ENCODE measurements at places on chromosomes 2 and 18.

GRCh38 chr2:10202131-10202665 lies 79.7 kb downstream of the RRM2 start:
- DNase-seq: no peak

DNA sequence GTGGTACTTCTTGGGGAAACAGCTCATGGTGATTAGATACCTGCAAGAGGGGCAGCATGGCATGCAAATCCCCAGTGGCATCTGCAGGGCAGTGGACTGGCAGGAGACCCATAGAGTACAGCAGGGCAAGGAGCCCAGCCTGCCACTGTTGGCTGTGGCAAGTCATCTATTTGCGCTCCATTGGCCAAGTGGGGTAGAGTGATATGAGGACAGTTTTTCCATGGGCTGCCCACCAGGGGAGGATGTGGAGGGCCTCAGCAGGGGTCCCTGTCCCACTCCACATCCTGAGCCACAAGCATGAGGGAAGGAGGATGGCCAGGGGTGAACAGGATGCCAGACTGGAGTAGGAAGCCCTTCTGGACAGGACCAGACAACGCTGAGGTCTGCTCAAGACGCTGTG lies 50.9 kb upstream of the OTOF start:
- DNase-seq: no peak

DNA sequence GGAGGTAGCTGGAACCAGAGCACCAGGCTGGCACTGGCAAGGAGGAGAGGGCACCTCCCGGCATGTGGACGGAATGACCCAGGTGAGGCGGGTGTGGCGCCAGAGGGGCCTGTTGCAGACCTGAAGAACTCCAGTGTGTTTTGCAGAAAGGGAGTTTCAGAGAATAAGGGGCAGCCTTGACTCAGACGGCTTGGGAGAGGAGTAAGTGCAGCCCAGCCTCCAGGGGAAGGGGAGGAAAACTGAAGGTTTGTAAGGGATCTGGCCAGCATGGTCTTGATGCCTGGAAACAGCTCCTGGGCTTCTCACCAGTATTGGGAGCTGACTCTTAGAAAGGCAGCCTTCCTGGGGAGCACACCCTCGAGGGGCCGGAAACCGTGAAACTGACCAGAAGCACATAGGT lies 101.1 kb downstream of the AGAP1 start:
- DNase-seq: no peak

DNA sequence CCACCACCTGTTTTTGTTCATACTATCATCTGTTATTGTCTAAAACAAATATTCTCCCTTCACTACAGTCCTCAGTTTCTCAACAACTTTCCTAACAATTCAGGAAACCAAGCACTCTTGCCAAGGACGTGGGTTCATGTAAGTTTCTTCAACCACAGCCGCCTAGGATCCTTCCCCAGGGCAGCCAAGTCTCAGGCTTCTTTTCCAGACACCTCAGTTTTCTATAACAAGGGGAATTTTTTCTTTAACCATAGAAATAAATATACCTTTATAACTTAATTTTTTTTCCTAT lies 39.4 kb upstream of the AGPS start:
- no peak for DNase-seq

DNA sequence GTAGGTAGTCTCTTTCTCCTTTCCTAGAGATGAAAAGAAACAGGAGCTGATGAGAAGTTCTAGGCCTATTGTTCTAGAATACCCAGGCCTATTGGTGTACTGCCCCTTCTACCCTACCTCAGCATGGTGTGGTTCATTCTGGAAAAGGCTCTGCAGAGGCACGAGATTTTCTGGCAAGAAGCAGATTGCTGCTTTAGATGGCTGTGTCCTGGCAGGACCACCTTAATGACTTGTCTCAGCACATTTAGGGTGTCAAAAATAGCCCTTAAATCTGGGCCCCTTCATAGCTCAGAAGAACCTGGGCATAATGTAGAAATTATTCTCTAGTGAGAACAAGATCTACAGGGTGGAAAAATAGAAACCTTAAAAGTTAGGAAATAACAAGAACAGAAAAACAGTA lies 87.9 kb downstream of the BCL2L11 start:
- DNase-seq: no peak

- no peak for DNase-seq
Observed at GRCh38 chr18:23227726-23228070, 92.4 kb downstream of the CABLES1 start.

GRCh38 chr2:38185012-38185491 lies 109.1 kb upstream of the CYP1B1 start:
- no peak for DNase-seq

GRCh38 chr2:159913900-159914299 lies 115.9 kb upstream of the CD302 start:
- no peak for DNase-seq

- no peak for DNase-seq
Observed at GRCh38 chr2:168255866-168256265, 8.5 kb upstream of the STK39 start.

- DNase-seq: no peak
Observed at GRCh38 chr2:232876161-232876977, 6.3 kb downstream of the SNORC start.

- no peak for DNase-seq
Observed at GRCh38 chr2:95040426-95040825, 14.9 kb downstream of the MAL start.

GRCh38 chr18:79611040-79611681 lies 68.4 kb upstream of the CTDP1 start:
- no peak for DNase-seq

DNA sequence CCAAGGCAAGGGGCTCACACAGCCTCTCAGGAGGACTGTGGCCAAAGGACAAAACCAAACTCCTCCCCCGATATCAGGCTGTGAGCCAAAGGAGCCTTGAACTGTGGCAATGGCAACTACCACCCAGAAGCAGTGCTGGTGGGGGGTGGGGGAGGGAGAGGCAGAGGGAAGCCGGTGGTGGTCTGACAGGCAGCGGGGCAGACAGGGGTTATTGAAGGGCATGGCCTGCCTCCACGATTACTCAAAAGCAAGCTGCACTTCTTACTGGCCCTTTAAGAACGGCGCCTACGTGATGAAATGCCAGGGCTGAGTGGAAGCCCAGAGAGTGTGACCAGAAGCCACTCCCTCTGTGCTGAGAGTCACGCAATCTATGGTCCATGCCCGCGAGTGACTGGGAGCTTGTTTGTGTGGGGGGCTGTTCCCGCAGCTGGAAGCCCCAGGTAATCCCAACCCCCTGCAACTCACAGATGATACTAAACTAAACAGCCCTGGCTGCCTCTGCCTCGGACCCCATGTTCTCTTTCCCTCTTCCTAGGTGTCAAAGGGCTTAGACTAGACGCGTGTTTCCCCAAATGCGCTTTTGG lies 128.2 kb upstream of the CXCR4 start:
- DNase-seq: no peak

GRCh38 chr18:48751727-48752468 lies 198.9 kb downstream of the SMAD7 start:
- no peak for DNase-seq

GRCh38 chr2:232203166-232203891 lies 175.2 kb upstream of the ALPP start:
- no peak for DNase-seq

DNA sequence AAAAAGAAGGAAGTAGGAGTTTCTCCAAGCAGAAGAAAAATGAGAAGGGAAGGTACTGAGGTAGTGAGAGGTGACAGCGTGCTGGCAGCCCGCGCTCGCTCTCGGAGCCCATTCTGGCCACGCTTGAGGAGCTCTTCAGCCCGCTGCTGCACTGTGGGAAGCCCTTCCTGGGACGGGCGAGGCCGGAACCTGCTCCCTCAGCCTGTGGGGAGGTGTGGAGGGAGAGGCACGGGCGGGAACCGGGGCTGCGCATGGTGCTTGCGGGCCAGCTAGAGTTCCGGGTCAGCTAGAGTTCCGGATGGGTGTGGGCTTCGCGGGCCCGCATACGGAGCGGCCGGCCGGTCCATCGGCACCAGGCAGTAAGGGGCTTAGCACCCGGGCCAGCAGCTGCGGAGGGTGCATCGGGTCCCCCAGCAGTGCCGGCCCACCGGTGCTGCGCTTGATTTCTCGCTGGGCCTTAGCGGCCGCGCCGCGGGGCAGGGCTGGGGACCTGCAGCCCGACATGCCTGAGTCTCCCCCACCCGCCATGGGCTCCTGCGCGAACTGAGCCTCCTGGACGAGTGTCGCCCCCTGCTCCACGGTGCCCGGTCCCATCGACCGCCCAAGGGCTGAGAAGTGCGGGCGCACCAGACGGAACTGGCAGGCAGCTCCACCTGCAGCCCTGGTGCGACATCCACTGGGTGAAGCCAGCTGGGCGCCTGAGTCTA lies 11.1 kb upstream of the CYS1 start:
- DNase-seq: no peak

DNA sequence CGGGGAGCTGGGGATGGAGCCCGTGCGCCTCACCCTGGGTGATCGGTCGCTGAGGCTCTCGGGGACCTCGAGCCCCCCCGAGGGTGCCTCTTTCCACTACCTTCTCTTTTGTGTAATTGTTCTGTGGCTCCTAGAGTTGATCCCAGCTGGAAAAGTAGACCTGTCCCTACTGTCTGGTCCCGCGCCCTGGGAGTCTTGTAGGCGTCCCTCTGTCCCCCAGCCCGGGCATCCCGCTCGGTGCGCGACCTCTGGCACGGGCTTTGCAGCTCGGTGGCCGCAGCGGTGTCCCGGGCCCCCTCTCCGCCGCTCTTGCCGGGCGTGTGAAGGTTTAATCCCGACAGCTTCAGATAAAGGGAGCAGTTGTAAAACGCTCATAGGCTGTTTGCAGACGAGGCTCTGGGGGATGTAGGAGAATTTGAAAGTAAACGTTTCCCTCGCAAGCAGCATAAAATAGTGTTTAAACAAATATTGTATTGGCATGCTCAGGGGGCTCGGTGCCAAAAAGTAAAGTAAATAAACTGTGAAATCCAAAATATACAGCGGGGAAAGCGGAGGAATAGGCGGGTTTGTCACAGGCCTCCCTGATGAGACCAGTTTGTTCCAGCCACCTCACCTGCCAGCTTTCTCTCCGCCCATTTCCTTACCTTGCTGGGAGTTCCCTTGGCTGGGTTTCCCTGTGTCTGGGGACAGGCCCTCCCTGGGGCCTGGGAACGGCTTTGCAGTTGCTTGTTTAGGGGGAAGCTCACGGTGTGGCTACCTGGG lies 1.9 kb downstream of the GLI2 start:
- DNase-seq: no peak

GRCh38 chr2:48205137-48205798 lies 299.0 kb upstream of the FBXO11 start:
- no peak for DNase-seq

DNA sequence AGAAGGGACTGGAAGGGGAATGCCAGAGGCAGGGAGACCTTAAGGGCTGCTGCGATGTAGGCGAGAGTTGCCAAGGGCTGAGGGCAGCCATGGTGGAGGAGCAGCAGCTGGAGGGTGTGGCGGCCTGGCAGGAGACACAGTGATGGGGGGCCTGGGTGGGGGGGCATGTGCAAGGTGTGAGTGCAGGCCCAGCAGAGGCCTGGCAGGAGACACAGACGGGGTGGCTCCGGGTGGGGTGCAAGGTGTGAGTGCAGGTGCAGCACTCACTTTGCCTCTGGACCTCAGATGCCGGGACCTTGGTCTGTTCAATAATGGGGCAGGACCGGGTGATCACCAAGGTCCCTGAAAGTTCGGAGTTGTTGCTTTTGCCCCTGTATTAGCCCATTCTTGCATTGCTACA lies 76.2 kb upstream of the ODC1 start:
- no peak for DNase-seq

DNA sequence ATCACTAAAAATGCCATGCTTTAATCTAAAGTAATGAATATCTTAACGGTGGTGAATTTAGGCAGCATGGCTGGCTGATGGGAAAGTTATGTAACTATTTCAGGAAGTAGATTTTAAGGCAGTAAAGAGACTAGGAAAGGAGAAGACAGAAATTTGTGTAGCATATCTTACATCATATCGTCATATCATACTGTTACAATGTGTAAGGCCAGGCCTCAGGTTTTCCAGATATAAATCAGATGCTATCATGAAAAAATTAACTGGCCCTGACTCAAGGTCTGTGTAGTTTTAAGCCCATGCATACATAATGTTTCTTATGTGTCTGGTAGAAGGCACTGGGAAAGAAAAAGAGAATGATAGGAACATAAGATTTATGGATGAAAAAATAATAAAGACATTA lies 8.9 kb upstream of the FAP start:
- no peak for DNase-seq

- no peak for DNase-seq
Observed at GRCh38 chr18:75010278-75010677, 198.7 kb downstream of the PTGR3 start.

- no peak for DNase-seq
Observed at GRCh38 chr2:204971206-204971907, 426.1 kb downstream of the PARD3B start.

- DNase-seq: no peak
Observed at GRCh38 chr2:9668687-9669345, 38.0 kb upstream of the YWHAQ start.

GRCh38 chr2:28538134-28538533 lies 42.3 kb downstream of the PLB1 start:
- DNase-seq: no peak

DNA sequence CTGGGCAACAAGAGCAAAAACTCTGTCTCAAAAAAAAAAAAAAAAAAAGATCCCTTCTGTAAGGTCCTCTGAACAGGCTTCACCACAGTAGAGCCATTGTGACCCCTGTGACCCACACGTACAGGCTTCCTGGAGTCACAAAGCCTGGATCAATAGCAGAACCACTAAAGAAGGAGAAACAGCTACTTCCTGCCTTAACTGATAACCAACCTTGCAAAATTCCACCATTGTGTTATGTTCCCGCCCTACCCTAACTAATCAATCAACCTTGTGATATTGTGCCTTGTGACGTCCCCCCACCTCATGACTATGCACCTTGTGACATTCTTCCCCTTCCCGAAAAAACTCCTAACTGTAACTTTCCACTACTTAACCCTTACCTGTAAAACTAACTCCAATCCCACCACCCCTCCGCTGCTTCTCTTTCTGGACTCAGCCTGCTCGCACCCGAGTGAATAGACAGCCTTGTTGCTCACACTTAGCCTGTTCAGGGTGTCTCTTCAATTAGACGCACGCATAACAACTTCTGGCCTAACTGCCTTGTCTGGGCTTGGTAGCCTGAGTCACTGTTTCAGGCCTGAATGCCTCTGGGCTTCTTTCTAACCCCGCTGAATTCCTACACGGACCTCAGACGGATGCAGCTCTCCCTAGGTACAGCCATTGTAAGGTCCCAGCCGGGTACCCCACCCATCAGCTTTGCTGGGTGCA lies 13.9 kb downstream of the SCYGR8 start:
- DNase-seq: no peak

DNA sequence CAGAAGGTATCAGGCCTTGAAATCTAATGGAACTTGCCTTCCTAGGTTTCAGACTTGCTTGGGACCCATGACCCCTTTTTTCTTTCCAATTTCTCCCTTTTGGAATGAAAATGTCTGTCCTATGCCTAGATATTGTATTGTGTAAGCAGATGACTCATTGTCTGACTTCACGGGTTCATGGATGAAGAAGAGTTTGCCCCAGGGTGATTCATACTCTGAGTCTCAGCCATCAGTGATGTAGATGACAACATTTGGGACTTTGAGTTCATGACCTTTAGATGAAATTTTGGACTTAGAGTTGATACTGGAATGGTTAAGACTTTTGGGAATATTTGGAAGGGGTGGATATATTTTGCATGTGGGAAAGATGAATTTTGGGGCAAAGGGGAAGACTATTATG lies 11.2 kb upstream of the SCYGR5 start:
- DNase-seq: no peak
